RPMI7951 (cell line): ENCODE measurements at places on chromosomes 1 and 21.

DNA sequence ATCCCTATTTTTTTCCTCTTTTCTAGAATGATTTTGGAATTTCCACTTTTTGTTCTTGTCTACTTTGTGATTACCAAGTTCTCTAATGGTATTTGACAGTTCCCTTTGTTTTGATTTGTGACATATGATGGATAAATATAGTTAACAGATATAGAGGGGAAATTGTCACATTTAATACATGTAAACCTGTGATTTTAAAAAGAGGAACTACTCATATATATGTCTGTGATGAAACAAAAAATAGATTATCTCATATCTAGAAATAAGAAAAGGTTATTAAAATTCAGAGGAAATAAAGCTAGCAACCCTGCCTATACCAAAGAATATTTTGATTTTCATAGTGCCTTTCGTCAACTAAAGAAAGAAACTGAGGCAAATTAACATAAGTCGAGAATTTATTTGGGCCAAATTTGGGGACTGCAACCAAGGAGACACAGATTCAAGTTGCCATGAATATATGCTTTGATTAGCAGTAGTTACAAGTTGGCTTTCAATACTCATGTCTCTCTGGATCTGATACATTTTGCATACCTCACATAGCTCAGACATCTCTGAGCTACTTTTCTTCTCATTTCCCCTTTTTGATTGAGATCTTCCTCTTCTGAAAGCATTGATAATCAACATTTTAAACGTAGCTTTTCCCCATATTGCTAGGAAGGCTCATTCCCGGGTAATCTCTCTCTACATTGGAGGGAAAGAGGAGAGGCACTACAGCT, 15.6 kb upstream of the C21orf91 start:
- no peak for DNase-seq

DNA sequence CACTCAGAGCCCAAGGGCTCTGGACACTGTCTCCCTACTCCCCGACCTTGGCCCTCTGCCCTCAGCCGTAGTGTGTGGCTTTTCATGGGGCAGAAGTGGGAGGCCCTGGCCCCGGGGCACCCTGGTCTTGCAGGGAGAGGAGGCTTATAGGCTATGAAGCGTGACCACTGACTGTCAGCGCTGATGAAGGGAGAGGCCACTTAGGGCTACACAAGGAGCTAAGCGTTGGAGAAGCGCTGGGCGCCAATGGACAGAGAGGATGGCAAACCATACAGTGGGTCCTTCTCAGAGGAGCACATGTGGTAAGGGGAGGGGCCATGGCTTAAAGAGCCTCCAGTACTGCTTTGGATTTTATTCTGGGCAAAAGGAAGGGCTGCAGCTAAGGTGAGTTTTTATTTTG, 7.9 kb downstream of the CRABP2 start:
- DNase-seq, result peak; percentile 56

GRCh38 chr21:33021150-33021549, 4.6 kb upstream of the OLIG2 start:
- no peak for DNase-seq

- DNase-seq, result no peak
Observed at GRCh38 chr1:109756848-109757521, 6.7 kb downstream of the EPS8L3 start.

DNA sequence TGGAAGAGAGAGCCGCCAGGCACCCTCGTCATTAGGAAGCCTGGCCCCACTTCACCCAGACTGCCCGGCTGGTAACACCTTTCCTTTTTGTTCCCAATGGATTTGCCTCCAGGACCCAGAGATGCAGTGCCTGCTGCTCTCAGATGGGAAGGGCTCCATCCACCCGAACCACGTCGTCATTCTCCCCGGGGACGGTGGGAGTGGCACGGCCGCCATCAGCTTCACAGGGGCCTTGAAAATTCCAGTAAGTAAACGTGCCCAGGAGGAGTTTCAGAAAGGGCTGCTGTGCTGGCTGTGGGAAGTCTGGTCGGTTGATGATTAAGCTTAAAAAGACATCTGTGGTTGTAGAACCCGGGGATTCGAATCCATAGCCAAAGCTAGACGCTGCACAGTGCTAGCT, 45.2 kb downstream of the SLC37A1 start:
- DNase-seq, result no peak

GRCh38 chr1:23742670-23743286, 493 bp upstream of the ELOA start:
- DNase-seq, result no peak

GRCh38 chr1:211722277-211723175, 47.1 kb upstream of the NEK2 start:
- DNase-seq, result no peak

GRCh38 chr1:240304466-240304865, 212.8 kb downstream of the FMN2 start:
- DNase-seq, result no peak

DNA sequence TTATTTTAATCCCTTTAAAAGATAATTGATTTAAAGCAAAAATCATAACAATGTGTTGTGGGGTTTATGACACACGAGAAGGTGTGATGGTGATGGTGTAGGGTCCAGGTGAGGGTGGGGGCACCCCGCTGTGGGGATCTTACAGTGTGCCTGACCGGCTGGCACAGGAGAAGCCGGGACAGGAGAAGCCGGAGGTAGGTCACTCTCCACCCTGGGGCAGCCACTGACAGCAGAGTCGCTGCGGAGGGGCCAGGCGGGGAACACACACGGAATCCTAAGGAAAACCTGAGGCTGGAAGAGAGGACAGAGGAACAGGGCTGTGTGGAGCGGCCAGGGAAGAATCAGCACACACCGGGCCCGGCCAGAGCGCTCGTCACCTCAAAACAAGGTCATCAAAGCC, 4.3 kb upstream of the LRRC3 start:
- DNase-seq, result no peak

DNA sequence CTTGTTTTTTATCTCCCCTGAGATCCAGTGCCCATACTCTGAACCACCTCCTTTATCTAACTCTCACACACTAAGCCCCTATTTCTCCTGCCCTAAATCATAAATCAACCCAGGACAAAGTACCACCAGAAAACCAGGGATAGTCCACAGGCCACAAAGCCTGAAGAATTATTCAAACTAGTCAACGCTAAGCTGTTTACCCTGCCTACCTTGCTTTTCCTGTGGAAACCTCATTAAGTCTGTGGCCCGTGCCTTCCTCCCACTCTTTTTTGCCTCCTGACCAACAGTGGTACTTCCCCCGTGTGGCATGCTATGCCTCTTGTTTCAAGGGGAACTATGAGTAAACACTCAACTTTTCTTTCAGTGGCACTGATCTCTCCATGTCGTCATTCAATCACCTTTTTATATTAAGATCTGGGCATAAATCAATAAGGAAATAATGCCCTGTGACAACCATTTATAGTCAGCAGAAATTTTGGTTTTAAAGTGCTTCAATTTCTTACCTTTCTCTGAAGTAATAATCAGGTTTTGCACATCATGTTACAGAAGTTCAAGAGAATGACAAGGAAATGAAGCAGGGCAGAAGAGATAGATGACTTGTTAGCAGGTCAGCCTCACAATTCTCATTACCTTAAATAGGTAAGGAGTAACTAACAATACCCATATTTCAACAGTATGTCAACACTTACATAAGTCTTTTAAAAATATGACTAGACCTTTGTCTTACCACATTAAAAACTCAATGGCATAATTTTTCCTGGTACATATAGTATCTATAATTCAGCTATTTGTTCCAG, 32.1 kb downstream of the EYA3 start:
- DNase-seq, result no peak

DNA sequence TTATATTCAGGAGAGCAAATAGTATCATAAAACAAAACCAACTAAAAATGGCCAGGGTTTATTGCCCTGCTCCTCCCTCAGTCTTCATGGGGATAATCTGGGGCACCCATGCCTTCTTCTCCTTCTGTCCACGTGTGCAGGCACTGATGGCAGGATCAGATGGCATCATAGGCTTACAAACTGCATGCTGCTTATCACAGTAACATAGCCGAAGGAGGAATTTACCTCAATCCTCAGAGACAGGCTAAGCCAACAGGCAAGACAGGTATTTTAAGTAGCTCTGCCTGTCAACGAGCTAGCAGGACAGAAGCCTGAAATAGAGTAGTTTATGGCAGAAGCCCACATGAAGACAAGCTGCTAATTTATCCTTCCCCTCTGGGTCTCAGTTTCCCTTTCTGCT, 9.4 kb downstream of the LAMB3 start:
- DNase-seq, result no peak

DNA sequence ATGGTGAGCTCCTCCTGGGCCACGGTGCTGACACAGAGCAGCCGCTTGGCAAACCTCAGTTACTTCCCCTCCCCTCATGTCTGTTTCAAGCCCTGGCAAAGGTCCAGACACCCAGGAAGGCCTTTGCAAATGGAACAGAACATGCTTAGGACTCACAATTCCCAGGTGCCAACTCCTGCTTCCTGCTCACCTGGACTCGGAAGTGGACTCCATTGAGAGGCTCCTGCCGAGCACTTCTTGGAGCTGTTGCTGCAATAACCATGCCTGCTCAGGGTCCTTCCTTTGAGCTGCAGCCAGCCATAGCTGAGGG, 10.7 kb downstream of the DCST2 start:
- no peak for DNase-seq

GRCh38 chr1:36735939-36736730, 253.4 kb upstream of the CSF3R start:
- DNase-seq, result no peak

GRCh38 chr1:101366513-101367215, 129.8 kb downstream of the S1PR1 start:
- peak; percentile 14 for DNase-seq
